ENCODE measurements at places on chromosomes 3 and 15.

GRCh38 chr15:100881573-100882336 lies 2.1 kb downstream of the ALDH1A3 start:
- no peak for DNase-seq

GRCh38 chr3:150411976-150412375 lies 3.9 kb downstream of the TSC22D2 start:
- DNase-seq = no peak

- DNase-seq = no peak
Measured at GRCh38 chr3:196412704-196413103, 19.5 kb downstream of the UBXN7 start.

GRCh38 chr3:40240921-40241320 lies 68.6 kb upstream of the EIF1B start:
- no peak for DNase-seq

DNA sequence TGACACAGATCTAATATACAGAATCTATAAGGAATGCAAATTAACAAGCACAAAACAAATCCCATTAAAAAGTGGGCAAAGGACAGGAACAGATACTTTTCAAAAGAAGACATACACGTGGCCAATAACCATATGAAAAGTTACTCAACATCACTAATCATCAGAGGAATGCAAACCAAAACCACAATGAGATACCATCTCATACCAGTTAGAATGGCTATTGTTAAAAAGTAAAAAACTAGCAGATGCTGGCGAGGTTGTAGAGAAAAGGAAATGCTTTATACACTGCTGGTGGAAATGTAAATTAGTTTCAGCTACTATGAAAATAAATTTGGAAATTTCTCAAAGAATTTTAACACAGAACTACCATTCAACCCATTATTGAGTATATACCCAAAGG lies 50.7 kb downstream of the ADAMTS17 start:
- no peak for DNase-seq

DNA sequence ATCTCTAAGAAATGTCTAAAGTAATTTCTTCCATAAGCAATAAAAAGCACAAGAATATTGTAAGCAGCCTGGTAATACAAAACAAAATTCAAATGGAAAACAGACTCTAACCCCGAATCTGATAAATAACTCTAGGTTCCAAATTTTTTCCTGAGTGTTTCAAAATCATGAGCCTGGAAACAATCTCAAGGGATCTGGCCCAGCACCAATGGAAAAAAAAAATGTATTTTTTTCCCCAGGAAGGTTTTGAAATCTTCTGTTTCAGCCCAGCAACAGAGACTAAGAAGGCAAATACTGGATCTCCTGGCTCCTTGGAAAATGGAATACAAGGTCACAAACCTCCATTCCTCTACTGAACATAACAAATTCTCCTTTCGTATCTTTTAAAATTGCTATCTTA lies 13.0 kb downstream of the TBC1D2B start:
- DNase-seq = no peak

Data from CD4-positive, alpha-beta T cell treated with Interferon alpha-2 for 1 hour (primary cell).